ENCODE measurements at places on chromosomes 12 and 14.
A peak's percentile ranks its signal among the peaks of the same experiment; 100 is the strongest.

DNA sequence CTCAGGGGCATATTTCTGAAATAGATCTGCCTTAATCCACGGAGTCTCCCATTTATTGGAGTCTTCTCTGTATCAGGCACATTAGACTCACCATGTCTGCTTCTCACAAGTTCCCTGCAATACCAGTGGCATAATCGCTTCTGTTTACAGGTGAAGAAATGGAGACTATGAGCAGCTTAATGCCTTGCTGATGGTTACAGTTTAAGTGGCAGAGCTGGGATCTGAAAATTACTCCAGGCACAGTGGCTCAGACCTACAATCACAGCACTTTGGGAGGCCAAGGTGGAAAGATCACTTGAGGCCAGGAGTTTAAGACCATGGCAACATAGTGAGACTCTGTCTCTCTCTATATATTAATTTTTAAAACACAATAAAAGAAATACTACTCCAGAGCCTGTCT, 7.3 kb upstream of the RIC8B start:
- no peak for DNase-seq

GRCh38 chr12:55728186-55728938, 447 bp downstream of the CD63 start:
- no peak for DNase-seq

DNA sequence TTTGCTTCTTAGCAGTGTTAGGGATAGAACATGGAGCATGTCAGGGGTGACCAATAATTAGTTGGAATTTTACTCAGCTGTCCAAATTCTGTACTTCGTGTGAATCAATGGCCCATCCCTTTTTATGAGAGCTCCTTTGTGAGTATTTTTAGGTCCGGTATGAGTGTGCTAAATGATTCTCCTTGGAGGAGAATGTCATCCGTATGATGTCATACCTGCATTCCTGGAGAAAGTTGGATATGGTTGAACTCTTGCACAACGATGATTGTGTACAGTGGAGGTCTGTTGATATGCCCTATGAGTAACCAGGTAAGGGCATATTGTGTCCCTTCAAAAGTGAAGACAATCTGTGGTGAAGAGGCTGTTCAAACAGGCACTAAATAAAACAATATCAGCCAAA, 400.8 kb downstream of the GXYLT1 start:
- no peak for DNase-seq

- no peak for DNase-seq
Measured at GRCh38 chr14:55752580-55753390, 172.8 kb downstream of the KTN1 start.

DNA sequence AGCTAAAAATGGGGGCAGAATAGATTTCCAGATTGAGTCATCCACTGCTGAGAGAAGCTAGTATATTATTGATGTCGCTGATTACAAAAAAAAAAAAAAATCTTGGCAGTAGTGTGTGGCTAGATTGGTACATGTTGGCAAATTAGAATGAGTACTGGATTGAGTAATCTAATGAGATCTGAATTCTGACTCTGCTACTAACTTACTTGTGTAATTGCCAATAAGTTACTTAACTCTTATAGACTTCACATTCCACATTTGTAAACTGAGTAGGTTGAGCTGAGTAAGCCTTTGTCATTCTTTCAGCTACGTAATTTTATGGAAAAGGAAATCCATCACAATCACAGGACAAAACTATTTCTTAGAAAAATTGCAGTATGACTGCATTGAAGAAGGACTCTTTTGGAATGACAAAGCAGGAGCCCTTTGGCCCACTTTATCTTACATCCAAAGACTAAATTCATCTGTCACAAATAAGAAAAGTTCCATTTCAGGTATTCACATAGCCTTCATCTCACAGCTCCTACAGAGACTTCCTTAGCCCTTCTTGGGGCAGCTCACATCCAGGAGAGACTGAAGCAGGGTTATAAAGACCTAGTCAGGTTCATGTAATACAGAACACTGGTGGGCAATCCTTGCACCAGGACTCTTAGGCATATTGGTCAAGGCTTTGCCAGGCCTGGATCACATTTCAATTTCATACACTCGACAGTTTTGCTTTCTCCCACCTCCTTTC, 197.3 kb upstream of the CPNE8 start:
- no peak for DNase-seq

GRCh38 chr14:55712491-55712890, 132.5 kb downstream of the KTN1 start:
- no peak for DNase-seq

DNA sequence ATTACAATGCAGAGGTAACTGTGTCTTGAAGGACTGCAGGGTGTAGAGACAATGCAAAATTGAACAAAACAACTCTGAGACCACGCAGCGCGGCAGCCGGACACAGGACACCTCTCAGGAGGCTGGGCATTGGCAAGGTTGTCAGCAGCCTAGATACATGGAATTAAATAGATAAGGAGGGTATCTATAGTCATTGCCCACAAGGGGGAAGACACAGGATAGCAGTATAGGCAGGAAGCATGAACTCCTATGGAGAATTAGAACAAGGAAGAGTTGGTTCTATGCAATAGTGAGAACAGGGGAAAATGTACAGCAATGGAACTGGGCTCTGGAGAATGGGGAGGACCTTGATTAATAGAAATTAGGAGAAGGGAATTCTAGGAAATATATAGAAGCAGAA, 164.1 kb downstream of the C12orf42 start:
- DNase-seq, result no peak

GRCh38 chr14:68349900-68350629, 442.8 kb downstream of the ZFP36L1 start:
- no peak for DNase-seq

DNA sequence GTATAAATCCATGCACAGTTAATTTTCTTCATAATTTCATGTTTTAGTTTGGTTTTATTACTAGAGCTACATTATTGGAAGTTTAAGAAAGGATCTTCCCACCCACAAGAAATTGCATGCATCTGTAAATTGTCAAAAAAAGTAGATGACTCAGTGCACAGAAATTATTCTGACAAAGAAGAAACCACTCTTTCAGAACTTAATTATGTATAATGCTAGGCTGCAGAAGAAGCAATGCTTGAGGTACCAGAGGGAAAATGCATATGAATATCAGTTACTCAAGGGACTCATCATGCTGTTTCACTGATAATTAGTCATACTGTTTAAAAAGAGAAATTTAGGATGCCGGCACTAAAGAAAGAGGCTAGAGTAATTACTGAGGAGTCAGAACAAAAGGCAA, 147.0 kb downstream of the SLC16A7 start:
- DNase-seq, result no peak

- DNase-seq, result no peak
Measured at GRCh38 chr12:10128687-10129086, 1.3 kb downstream of the CLEC7A start.

GRCh38 chr12:76266797-76267196, 81.4 kb downstream of the BBS10 start:
- peak; percentile 72 for DNase-seq

DNA sequence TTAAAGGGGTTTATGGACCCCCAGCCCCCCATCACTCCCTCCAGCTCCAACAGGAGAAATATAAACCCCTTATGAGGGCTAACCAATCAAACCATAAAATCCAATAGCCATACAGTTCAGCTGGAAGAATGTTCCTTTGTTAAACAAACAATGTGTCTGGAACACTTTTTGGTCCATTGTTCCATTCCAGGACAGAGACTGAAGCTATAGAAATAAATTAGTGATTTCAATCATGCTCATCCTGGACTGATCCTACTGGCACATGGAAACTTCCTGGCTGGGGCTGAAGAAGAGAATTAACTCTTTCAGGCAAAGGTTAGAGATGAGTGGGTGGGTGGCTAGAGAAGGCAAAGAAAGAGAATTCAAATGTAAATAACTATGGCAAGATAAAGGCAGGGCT, 63.4 kb downstream of the ANO2 start:
- no peak for DNase-seq

Data from keratinocyte (primary cell).